ENCODE measurements at places on chromosomes 4 and X.

DNA sequence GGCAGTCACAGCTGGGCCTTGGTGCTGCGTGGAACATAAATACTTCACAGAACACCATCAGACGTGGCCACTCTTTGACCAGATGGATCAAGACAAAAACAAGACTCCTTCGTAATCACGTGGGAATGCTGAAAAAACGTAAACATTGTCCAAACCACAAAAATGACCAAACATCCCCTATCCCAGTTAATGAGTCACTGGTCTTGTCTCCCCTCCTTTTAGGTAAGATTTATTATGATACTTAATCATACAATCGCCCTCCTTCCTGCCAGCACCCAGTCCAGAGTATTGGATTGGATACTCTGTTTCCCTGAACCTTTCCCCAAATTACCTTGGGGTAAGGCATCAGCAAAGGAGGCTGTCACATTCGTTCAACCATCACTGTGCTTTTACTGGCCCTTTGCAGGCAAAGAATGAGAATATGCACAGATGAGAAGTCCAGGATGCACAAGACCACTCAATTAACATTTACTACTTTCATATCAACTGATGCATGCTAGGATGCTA lies 601 bp upstream of the TCEANC start:
- DNase-seq, result no peak

DNA sequence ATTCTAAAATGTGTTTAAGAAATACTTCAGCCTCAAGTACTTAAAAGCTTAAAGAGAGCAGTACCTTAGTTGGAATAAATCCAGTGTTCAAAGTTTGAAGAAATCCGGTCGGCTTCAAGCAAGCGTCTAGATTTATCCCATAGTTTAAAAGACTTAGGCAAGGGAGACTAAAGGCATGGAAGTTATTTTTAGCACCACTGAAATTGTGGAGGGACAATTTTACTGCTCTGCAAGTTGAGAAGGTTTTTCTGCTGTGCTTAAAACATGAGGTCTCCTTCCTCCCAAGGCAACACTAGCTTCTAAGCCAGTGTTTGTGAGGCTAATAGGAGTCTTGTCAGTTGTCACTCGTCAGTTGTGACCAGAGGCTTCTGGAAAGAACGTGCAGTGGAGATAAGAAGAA lies 183.5 kb downstream of the MSL3 start:
- no peak for DNase-seq

DNA sequence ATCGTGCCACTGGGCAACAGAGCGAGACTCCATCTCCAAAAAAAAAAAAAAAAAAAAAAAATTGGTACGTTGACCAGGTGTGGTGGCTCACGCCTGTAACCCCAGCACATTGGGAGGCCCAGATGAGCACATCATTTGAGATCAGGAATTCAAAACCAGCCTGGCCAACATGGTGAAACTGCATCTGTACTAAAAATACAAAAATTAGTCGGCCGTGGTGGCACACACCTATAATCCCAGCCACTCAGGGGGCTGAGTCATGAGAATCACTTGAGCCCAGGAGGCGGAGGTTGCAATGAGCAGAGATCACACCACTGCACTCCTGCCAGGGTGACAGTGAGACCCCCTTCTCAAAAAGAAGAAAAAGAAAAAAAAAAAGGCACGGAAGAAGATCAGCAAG lies 24.5 kb downstream of the RBMX start:
- DNase-seq, result no peak

DNA sequence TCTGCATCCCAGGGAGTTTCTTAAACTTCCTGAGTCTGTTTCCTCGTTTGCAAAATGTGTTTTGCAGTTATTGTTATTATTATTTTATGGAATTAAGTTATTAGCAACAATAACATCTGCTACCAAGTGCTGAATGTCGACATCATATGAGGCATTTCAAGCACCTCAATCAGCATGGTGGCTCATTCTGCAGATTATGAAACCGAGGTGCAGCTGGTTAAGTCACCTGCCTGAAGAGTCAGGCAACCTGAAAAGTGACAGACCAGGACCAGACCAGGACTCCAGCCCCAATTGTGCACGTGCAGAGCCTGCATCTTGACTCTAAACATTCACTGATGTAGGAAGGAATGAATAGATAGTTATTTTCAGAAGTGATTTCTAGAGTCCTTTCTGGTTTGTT lies 99.8 kb downstream of the AFAP1 start:
- DNase-seq, result no peak

DNA sequence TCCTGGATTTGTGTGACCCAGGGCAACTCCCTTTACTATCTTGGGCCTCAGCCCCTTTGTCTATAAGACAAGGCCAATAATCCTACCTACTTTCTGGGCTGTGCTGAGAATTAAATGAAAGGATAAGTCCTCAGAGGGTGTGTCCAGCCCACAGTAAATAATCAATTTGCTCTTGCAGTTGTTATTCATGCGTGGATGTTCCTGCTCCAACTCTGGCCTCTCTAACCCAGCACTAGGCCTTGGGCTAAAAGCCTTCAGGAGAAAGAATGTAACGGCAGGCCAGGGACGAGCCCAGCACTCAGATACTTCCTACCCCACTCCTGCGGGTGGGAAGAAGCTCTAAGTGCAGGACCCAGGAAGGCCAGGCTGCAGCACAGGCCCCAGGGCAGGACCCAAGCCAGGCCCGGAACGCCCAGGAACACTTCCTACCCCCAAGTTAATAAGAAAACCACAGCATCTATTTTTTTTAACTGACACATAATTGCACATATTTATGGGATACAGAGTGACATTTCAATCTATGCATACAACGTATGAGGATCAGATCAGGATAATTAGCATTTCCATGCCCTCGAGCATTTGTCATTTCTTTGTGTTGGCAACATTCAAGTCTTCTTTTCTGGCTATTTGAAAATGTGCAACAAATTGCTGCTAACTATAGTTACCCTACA lies 179.6 kb upstream of the RBPJ start:
- no peak for DNase-seq

DNA sequence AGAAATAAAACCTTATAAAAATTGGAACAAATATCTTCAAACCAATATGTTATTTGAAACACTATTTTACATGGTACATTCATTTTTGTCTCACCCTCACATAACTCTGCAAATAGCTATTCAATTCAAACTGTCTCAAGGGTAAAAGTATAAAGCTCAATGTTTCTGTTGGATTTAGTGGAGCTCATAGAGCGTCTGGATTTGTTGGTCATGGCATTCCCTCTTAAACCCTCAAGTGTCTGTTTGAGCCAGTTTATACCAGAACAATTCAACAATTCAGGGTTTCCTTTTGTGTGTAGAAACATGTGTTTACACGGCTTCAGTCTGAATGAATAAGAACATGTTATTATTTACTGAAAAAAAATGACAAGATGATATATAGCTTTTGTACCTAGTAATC lies 161.6 kb downstream of the PCDH18 start:
- no peak for DNase-seq

DNA sequence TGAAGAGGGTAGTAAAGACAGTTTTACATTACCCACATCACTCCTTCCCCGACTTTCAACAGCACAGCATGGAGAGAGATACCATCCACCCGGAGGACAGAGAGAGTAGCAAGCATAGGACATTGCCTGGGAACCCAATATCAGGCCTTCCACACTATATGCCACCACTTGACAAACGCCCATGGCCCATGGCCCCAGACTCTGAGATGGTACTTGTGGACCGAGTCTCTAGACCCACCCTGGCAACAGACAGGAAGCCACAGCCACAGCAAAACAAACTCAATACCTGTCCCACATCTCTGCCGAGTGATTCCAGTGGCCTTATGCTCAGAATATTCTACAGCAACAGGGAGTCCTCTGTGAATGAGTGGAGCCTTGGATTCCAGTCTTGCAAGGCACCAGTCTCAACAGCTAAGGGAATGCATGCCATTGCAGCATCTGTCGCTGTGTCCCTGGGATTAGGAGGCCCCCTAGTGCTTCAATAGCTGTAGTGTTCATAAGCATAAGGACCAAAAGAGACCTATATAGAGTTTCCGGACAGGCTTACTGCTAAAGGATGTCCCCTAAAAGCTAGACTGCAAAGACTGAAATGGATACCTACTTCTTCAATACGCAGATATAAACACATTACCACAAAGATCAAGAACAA lies 14.7 kb upstream of the CT55 start:
- DNase-seq, result peak; percentile 15

GRCh38 chr4:139876337-139876941 lies 210.8 kb downstream of the MGST2 start:
- DNase-seq, result no peak

DNA sequence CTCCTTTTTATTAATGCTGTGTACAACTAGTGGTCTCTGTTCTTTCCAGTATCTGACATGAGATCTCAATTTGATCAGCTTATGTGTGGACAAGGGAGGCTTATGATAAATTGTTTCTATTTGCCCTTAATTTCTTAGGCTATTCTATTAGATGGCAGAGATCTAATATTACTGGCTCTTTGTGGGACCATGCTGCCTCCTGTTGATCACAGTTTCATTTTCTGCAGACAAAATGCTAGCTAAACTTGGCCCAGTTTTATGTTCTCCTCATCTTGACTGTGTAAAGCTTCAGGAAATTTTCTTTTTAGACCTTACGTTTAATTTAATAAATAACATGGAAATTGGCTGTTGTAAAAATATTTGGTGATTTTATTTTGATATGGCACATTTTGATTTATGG lies 627.1 kb upstream of the AADAT start:
- DNase-seq, result no peak

DNA sequence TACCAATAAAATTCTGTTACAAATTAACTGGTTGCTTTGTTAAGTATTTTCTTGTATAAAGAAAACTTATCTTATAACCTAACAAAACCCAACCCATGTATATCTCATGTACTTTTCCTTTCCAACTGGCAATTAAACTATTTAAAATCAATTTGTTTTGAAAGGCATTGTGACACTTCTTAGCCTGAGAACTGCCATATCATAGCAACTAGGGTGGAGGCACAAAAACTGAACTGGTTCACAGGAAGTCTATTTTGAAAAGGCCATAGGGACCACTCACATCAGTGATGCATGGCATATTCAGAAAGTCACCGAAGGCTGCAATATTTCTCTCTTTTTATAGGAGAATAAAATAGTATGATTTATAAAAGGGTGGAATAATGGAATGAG lies 40.5 kb upstream of the ARSJ start:
- no peak for DNase-seq

GRCh38 chr4:96342196-96342595 lies 502.3 kb downstream of the PDHA2 start:
- no peak for DNase-seq

DNA sequence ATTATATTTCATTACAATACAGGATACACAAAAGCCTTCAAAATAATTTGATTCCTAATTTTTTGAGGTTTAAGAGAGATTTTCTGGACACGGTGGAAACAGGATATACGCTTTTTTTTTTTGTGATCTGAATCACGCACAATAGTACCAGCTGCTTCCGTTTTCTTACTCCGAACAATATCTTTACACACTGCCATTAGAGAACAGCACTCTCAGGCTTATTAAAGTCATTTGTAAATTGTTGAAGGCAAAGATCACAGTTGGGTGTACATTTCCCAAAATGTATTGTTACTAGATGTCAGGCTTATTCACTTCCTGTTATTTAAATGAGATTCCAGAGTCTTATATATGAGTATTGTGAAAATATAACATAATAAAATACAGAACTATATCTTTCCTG lies 71.5 kb downstream of the TMEM47 start:
- DNase-seq, result no peak

All from NCI-H1092 (cell line).